ENCODE measurements at places on chromosomes 2 and 18.

GRCh38 chr18:50312296-50313030, 25.0 kb upstream of the CXXC1 start:
- no peak for DNase-seq

- DNase-seq = no peak
Measured at GRCh38 chr2:227423656-227424499, 36.1 kb upstream of the SCYGR1 start.

DNA sequence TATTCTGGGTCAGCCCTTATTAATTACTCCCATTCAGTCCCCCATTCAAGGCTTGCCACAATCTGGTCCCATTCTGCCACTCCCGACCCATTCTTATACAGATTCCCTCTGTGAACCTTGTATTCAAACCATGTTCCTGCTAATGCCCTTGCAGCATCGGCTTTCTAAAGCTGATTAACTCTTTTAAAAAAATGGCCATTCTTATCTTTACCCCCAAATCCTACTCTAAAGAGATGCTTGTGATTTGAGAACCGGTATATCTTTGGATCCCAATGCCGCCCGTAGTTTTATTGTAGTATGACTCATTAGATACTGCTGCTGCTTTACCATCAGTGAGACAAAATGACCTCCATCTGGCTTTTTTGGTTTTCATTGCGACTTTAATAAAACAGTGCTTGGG, 72.2 kb downstream of the XRCC5 start:
- no peak for DNase-seq

DNA sequence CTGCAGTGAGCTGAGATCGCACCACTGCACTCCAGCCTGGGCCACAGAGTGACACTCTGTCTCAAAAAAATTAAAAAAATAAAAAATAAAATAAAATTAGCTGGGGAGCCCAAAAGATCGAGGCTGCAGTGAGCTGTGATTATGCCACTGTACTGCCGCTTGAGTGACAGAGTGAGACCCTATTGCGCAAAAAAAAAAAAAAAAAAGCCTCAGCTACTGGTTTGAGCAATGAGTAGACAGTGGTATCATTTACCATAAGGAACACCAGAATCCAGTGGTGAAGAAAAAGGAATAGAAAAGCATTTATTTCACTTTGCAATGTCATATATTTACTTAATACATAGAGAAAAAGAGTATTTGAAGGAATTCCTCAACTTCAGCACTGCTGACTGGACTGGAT, 3.0 kb downstream of the SAP130 start:
- no peak for DNase-seq

DNA sequence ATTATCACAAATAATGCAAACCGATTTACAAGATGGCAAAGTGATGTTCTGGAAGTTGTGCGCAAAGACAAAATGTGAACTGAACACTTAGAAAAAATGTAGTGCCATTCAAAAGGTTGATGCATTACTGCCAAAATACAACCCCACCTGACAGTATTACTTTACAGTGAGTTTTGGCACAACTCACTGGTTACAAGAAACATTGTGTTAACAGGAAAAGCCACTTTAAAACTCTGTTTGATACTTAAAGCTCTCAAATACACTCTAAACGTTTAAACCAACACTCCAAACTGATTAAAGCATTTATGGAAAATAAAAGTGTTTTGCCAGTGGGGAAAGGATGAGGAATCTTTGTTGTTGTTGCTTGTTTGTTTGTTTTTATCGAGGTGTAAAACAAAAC, 173.4 kb upstream of the SATB2 start:
- DNase-seq = no peak

DNA sequence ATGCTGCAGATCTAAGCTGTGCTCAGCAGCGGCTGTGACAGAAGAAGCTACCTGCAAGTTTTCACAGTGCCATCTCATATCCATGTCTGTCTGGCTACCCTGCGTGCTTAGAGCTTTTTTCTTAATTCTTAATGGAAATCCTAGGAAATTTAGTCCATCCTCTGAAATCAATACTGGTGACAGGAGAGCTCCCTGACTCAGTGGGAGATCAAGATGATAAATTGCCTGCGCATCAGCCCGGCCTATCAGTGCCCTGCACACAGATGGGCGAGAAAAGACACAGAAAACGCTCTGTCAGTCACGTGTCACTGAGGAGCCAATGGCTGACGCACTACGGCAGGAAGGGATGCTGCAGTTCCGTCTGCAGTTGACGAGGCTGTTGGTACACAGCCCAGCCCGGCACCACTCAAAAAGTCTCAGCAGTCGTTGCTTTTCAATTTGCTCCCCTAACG, 819.6 kb upstream of the FSHR start:
- DNase-seq = no peak

DNA sequence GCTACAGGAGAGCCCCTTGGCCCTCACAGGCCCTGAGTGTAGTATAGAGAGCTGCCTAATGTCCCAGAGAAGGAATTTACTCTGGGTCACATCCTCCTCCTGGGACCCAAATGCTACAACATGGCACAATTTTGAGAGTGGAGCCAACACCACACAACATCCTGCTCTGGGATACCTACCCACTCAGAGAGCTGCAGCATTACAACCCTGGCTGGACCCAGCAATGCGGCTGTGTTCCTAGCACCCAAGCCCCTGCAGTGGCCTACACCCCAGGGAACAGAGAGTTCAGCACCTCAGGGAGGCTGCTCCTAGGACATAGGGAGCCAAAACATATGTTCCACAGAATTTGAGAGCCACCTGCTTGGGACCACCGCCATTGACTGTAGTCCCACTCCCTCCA, 19.3 kb upstream of the FABP1 start:
- DNase-seq = no peak

DNA sequence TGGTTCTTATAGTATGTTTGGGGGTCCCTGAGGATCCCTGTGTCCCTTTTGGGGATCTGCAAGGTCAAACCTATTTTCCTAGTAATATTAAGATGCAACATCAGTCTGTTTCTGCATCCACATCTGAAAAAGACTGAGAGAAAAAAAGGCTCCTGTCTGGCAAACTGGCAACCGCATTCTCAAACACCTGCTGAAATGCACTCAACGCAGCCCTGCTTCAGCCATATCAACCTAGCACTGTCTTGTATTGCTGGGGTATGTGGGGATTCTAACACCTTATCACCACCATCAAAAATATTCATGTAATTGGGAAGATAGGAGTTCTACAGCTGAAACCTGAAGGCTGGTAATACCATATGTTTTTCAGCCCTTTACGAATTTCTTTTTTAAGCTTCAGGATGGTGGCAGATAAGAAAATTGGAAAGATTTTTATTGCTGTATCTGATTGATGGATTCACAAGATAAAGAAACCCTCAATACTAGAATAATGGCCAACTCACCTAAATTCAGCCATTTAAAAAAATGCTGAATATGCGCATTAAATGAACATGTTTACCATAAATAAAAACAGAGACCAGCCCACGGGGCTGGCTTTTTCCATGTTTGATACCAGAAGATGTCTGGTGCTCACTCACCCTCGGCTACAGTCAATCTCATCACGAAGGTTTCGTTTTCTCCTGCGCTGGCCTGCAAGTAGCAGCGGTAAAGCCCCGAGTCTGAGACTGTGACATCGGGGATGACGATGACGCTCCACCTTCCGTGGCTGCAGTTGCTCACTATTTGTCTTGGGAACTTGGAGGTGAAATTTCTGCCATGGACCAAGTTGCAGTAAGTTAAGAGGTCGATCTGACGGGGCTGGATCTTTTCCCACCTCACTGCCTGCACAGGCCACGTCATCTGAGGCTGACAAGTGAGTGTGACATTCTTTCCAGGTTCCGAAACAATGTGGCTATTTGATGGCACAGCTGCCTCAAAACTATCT, 52.3 kb downstream of the CD226 start:
- DNase-seq = no peak

DNA sequence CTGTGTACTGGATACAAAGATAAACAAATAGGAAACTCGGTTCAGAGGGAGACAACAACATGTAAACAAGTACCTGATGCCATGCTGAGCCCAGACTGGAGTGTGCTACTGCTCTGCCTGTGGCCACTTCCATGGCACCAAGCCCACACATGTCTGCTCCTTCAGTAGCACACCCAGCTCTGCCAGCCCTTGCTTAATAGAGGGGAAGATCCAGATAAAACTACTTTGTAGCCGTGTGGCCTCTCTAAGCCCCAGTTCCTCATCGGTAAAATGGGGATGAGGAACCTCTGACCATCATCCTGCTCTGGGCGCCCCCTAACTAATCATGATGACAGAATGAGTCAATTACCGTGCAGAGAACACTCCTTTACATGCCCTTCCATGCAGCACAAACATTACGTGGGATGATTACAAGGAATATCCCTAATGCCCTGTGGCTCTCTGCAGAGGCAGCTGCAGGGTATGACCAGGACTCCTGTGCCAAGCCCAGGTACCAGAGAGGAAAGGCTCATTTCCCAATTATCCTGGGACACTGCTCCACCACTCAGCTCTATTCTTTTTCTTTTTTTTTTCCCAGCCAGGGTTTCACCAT, 34.9 kb downstream of the DNMT3A start:
- peak; percentile 82 for DNase-seq

- DNase-seq = no peak
Measured at GRCh38 chr2:234189230-234189629, 138.7 kb downstream of the SPP2 start.

DNA sequence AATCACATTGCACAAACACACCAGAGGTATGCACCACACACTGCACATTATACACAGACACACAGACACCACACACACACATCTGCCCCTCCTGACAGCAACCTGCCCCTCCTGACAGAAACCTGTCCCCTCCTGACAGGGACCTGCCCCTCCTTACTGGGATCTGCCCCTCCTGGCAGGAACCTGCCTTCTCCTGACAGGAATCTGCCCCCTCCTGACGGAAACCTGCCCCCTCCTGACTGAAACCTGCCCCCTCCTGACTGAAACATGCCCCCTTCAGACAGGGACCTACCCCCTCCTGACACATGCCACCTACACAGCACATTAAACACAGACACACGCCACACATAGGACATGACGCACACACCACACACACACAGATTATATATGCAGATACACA, 88.9 kb downstream of the PXDN start:
- no peak for DNase-seq

- no peak for DNase-seq
Measured at GRCh38 chr2:8740136-8740535, 58.3 kb downstream of the ID2 start.

- no peak for DNase-seq
Measured at GRCh38 chr2:216142540-216142939, 33.4 kb downstream of the XRCC5 start.

GRCh38 chr2:159573846-159574606, 42.3 kb downstream of the BAZ2B start:
- DNase-seq = peak; percentile 73

- DNase-seq = no peak
Measured at GRCh38 chr2:185299867-185300266, 438.7 kb upstream of the FSIP2 start.

- no peak for DNase-seq
Measured at GRCh38 chr2:198004921-198005829, 200.8 kb downstream of the PLCL1 start.

- no peak for DNase-seq
Measured at GRCh38 chr2:238225911-238226697, 13.7 kb downstream of the HES6 start.

GRCh38 chr2:224008702-224009261, 30.3 kb downstream of the SERPINE2 start:
- DNase-seq = no peak

- DNase-seq = peak; percentile 38
Measured at GRCh38 chr2:69375494-69376353, 11.3 kb downstream of the GFPT1 start.

DNA sequence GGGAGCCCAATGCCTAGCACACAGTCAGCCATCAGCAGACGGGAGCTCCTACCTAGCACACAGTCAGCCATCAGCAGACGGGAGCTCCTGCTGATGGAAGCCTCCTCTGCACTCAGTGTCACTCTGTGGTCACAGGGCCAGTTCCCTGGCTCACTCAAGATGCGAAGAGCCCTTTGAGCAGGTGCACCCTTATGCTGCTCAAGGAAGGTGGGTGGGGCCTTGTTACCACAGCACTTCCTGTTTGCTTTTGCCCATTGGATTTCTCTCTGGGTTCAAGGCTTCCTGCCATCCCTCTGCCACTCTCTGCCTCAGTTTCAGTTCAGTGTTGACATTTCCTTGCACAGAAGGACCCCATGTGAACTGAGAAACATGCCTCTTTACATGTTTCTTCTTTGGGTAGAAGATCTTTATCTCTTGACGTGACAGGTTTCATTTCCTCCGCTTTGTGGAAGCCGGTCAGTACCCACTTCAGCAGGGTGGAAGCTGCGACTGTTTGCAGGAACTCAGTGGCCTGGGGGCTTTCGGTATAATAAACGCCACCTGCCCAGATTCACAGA, 11.6 kb downstream of the TRIB2 start:
- DNase-seq = peak; percentile 78

DNA sequence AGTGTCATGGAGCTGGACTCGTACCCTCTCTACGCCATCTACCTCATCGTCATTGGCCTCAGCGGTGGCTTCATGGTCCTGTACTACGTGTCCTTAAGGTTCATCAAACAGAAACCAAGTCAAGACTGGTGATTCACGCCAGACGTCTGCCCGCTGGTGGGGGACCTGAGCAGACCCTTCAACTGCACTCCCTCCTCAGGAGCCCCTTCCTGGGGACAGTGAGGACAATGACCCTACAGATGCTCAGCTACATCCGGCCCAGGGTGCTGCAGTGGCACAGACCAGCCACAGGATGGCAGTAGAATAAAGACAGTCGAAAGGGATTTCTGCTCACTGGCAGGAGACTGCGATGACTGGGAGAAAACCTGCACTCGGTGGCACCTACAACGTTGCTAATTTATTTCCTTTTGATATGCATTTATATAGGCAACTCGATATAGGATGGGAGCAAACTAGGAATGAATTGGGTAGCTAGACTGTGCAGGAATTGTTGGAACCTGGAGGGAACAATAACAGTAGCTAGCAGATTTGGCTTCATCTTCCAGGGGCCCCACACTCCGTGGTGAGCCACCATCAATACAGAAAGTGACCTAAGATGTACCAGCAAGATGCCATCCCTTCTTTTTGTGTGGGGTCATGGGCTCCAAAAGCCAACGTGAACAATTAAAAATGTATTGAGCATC, 39.2 kb downstream of the ABCG8 start:
- DNase-seq = no peak

All from HL-60 (cell line).